ENCODE measurements at places on chromosomes 2 and 18.

GRCh38 chr2:96240341-96241038 is 25.3 kb downstream of the TMEM127 start:
- DNase-seq = no peak

GRCh38 chr18:2910751-2911425 is 64.1 kb downstream of the EMILIN2 start:
- no peak for DNase-seq

GRCh38 chr2:227238238-227239237 is 74.1 kb downstream of the COL4A3 start:
- DNase-seq = peak; percentile 73

DNA sequence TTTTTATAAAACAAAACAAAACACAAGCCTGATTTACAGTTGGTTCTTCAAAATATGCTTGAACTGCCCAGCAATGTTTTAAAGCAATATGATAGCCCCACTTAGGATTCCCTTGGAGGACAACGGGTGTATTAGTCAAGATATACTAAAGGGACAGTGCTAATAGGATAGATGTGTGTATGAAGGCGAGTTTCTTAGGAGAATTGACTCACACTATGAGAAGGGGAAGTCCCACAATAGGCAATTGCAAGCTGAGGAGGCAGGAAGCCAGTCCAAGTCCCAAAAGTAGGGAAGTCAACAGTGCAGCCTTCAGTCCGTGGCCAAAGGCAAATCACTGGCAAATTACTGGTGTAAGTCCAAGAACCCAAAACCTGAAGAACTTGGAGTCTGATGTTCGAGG is 167.9 kb downstream of the CBLN2 start:
- DNase-seq = no peak

DNA sequence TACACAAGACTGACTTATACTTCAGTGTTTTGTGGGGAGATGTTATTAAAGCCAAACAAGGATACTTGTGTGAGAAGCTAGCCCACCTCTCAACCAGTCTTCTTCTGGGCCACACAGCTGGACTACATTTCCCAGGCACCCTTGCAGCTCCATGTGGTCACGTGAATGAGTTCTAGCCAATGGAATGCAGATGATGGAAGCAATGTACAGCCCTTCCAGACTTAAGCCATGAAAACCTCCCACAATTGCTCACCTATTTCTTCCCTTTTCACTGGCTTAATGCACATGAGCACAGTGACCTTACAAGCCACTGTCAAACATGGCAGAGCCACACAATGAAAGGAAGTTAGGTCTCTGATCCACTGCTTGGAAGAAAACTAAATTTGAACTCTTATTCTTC is 20.4 kb upstream of the FEZ2 start:
- DNase-seq = peak; percentile 6

GRCh38 chr2:234479465-234479864 is 17.4 kb downstream of the ARL4C start:
- DNase-seq = no peak

GRCh38 chr18:32420084-32420750 is 50.5 kb downstream of the GAREM1 start:
- no peak for DNase-seq

- DNase-seq = no peak
Observed at GRCh38 chr2:64052463-64053241, 33.4 kb upstream of the VPS54 start.

DNA sequence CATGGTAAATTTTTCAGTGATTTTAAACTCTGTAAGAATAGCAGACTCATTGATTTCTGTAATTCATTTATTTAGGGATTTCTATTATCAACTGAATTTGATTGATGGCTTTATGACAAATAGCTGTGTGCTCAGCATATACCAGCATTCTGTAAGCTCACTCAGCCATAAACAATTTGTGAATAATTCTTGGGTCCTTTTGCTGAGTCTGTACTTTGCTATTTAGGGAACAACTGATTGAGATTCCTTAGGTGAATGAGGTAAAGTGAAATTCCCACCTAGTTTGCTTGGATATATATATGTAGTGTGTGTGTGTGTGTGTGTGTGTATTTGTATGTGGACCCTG is 76.7 kb upstream of the CAVIN2 start:
- no peak for DNase-seq

- DNase-seq = no peak
Observed at GRCh38 chr2:240983996-240984498, 14.4 kb upstream of the SNED1 start.
